ENCODE measurements at places on chromosomes 2 and 18.

GRCh38 chr18:35999925-36000324, 27.4 kb downstream of the RMP24 start:
- DNase-seq: no peak

DNA sequence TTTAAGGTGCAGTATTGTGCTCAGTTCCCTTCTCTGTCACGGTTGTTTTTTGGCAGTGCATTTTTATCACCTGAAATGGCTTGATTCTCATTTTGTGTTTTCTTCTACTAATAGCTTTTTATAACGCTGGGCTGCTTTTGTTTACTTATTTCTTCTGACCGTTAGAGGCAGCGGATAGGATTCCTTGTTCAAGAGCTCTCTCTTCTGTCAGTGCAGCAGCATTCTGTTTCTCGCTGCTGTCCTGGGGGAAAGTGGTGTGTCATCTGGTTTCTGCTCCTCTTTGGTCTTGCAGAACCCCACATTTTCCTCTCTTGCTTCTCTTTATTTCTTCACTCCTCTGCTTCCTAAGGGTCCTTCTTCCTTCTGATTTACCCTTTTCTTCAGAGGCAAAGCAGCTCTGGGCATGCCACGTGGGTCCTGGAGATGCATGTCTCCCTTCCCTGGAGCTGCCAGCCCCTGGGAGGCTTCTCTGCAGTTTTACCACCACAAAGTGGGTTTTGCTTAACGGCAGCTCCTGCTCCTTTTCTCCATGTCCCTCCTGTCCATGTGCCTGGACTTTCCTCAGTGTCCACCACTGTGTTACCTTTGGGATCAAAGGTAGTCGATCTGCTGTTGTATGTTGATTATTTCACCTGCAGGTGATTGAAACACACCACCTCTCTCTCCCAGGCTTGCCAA, 47.3 kb upstream of the SNTG2 start:
- no peak for DNase-seq

GRCh38 chr2:95314598-95314963, 17.4 kb downstream of the KCNIP3 start:
- DNase-seq: no peak

DNA sequence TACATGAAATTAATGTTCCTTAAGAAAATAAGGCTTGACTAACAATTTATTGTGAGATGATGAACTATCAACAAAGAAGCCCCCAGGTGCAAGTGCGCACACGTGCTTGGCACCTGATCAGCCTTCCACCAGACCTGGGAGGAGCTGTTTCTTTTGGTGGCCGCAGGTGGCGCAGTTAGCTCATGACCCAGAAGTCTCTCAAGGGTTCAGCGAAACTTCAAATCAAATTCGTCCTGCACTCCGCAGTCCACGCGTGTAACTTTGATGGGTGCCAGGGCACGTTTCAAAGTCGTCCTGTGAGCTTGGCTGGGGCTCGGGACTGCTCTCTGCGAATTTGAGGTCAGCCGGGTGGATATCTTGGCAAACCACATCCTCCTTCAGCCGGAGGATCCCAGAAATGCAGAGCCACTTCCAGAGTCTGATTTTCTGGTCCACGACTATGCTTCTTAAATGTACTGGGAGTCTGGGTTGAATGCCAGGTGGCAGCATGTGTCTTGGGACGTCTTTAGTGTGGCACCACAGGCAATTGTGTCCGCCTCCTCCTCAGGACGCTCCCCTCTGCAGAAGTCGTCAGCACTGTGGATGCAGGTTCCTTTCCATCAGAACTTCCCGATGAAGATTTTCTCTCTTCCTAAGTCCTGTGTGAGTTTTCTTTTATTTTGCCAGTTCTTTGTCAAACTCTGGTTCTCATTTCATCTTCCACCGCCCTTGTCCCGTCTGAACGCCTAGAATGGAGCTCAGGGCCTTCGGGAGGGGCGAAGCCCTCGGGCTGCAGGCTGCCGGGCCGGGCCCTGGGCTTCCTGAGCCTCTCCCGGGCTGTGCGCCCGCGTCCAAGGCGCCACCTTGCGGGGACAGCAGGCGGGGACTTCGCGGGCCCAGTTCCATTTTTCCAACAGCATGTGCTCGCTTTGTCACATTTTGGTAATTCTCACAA, 61.3 kb upstream of the RAPGEF4 start:
- DNase-seq: no peak

GRCh38 chr18:78293940-78294541, 685.6 kb upstream of the SALL3 start:
- no peak for DNase-seq

DNA sequence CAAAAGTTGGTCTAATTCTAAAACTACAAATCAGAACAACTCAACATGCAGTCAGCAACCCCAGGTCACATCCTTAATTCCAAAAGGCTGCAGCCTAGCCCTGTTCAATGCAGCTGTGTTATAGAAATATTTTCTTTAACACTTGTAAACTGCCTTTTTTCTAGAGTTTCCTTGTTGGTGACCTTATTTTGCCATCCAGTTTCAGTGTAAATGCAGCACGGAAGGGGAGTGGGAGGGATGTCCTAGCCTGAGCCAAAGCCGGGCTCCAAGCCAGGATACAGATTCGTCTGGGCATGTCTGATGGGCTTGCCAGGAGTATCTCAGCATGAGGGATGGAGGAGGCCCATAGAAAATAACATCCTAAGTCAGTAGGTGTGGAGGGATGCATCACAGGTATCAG, 17.7 kb upstream of the SP3 start:
- no peak for DNase-seq
